Umbilical cord (tissue), 2 donors: ENCODE measurements at places on chromosomes 5 and 9. TPM values are rescaled to one million over a fixed set of nuclear protein-coding genes. Genes with fewer than 3 reads are reported as not detected.

Gene NDUFS4
- 71.3 TPM for total RNA-seq

Gene KLHL3
- total RNA-seq: 5.5 TPM

Gene TRIM23
- 25.3 TPM for total RNA-seq

Gene RAD1
- total RNA-seq: 77.3 TPM

Gene FBLL1
- 1.9 TPM for total RNA-seq

Gene PCDHGA11
- 7.9 TPM for total RNA-seq

Gene INSL4
- 4.8 TPM for total RNA-seq

Gene TXN
- total RNA-seq: 121 TPM

Gene GHR
- total RNA-seq: 19.5 TPM

Gene N4BP3
- total RNA-seq: 1.7 TPM

Gene CORO2A
- total RNA-seq: 3.9 TPM

Gene RNF44
- total RNA-seq: 0.24 TPM

Gene ORM1
- not detected for total RNA-seq

Gene FGFR4
- 1.4 TPM for total RNA-seq

Gene ZNF169
- total RNA-seq: 5.5 TPM

Gene FAM78A
- 8.9 TPM for total RNA-seq

Gene PCDHGA7
- total RNA-seq: 7.0 TPM

Gene PCDHA1
- total RNA-seq: 5.3 TPM
